ENCODE measurements at places on chromosomes 1 and 21. TPM values are rescaled to one million over a fixed set of nuclear protein-coding genes. Genes with fewer than 3 reads are reported as not detected.
A peak's percentile ranks its signal among the peaks of the same experiment; 100 is the strongest.

DNA sequence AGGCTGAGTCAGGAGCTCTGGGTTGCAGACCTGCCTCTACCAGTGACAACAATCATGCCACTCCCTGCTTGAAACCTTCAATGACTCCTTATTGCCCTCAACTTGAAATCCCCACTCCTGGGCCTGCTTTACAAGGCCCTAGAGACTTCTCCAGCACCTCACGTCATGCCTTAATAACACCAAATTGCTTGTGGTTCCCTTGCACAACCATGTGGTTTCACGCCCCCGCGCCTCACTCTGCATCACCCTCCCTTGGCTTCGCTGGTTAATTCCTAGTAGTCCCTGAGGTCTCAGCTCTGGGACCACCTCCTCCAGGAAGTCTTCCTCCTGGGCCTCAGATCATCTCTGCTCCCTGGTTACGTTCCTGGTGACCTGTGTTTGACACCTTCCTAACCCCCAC lies 33.0 kb downstream of the EPHA2 start:
- no peak for DNase-seq
- H3K4me3 ChIP-seq: no peak overlapping the region
- no peaks in the 10 kb centered on the region for H3K27me3 ChIP-seq

The HEYL gene
- total RNA-seq: 3.9 TPM

The PLD5 gene
- total RNA-seq: 0.37 TPM

DNA sequence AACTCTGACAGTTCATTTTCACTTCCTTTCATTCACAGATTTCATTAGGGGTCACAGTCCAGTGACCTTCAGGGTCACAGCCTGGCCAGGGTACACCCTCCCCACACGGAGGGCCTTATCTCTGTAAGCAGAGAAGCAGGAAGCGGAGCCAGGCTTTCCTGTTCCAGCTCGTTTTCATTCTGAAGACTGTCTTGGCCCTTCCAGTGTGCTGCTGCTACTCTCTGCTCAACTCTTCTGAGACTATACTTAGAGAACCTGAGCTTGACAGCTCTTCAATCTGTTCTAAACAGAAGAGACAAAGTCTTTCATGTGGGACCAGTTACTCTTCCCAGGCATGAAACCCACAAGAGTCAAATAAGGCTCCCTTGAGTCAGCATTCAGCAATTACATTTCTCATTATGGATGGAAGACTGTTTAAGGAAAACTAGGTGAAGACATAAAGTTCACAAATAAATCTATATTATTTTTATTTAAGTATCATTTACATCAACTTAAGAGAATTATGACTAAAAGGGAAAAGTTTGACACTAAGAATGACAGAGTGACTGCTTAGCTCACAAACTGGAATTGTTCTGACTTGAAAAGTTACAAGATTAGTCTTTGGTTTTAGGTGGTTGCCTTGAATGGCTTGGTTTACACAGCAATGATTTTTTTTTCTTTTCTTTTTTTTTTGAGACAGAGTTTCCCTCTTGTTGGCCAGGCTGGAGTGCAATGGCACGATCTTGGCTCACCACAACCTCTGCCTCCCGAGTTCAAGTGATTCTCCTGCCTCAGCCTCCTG lies 4.8 kb upstream of the TDRD10 start:
- peaks cover 21% of the 10 kb centered on the region for H3K4me1 ChIP-seq
- no peak overlapping the region for H3K27ac ChIP-seq
- peaks cover 5% of the 10 kb centered on the region for H3K27me3 ChIP-seq
- H3K4me3 ChIP-seq: no peak overlapping the region

The TXNIP gene
- 1,054 TPM for total RNA-seq

GRCh38 chr1:193131266-193131860 lies 9.5 kb downstream of the CDC73 start:
- no peak for DNase-seq
- H3K27ac ChIP-seq: no peak overlapping the region
- H3K4me3 ChIP-seq: no peak overlapping the region
- H3K4me1 ChIP-seq: peaks cover 17% of the 10 kb centered on the region

The TNFRSF4 gene
- not detected for total RNA-seq

DNA sequence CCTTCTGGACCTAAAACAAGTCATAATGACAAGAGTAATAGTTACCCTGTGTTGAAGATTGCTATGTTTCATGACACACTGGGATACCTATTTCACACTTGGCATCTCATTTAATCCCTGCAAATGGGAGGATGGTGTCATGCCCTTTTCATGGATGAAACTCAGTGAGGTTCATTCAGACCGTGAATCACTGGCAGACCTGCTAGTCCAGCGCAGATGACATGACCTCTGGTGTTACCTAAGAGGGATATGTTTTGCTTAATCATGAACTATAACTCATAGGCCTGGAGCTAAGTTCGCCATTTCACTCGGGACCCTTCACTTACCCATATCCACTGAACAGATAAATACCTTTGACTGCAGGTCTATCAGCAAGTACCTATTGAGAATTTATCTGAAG lies 286.6 kb upstream of the FMN2 start:
- DNase-seq: no peak
- H3K27me3 ChIP-seq: no peaks in the 10 kb centered on the region
- peak overlapping the region; percentile 67 for H3K27ac ChIP-seq
- H3K4me3 ChIP-seq: no peak overlapping the region
- H3K36me3 ChIP-seq: no peaks in the 10 kb centered on the region

DNA sequence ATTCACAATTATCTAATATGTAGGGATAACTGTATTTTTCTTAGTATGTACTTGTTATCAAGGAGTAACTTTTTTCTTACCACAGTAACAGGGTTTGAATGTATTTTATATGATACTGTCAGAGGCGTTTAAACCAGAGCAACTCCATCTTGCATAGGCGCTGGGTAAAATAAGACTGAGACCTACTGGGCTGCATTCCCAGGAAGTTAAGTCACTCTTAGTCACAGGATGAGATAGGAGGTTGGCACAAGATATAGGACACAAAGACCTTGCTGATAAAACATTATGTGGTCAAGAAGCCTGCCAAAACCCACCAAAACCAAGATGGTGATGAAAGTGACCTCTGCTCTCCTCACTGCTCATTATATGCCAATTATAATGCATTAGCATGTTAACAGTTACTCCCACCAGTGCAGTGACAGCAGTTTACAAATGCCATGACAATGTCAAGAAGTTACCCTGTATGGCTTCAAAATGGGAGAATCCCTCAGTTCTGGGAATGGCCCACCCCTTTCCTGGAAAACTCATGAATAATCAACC lies 64.8 kb downstream of the RPE65 start:
- H3K4me3 ChIP-seq: no peak overlapping the region
- peak overlapping the region; percentile 38 for H3K27ac ChIP-seq
- no peaks in the 10 kb centered on the region for H3K4me1 ChIP-seq
- H3K27me3 ChIP-seq: no peaks in the 10 kb centered on the region

DNA sequence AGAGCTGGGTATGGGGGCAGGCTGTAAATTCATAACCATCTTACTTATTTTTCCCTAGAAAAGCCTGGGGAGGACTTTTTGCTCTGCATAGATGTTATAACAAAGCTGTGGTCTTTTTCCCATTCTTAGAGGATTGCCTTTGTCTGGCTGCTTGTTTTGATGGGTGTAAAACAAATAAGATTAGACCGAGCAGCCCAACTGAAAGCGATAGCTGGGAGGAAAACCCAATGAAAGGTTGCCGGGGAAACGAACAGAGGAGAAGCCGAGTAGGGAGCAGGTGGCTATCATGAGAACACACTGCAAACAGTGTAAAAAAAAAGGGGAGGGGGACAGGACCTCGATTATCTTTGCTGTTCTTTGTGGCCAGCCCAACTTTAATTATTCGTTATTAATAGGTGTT lies 1.9 kb downstream of the ELAVL4 start:
- DNase-seq: peak; percentile 59
- no peak overlapping the region for H3K4me3 ChIP-seq
- peaks cover 14% of the 10 kb centered on the region for H3K4me1 ChIP-seq

The HJV gene
- total RNA-seq: not detected

DNA sequence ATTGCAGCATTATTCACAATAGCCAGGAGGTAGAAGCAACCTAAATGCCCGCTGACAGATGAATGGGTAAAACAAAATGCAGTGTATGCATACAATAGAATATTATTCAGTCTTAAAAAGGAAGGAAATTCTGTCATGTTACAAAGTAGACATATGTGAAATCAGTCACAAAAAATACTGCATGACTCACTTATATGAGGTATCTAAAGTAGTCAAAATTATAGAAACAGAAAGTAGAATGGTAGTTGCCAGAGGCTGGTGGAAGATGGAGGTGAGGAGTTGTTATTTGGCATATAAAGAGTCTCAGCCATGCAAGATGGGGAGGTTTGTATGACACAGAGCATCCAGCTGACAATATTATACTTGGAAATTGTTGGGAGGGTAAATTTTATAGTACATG lies 43.0 kb upstream of the EGLN1 start:
- H3K27ac ChIP-seq: no peak overlapping the region
- H3K4me1 ChIP-seq: no peaks in the 10 kb centered on the region
- H3K36me3 ChIP-seq: no peaks in the 10 kb centered on the region
- no peaks in the 10 kb centered on the region for H3K27me3 ChIP-seq

GRCh38 chr1:172600615-172601014 lies 58.3 kb upstream of the FASLG start:
- peaks cover 75% of the 10 kb centered on the region for H3K36me3 ChIP-seq
- H3K27ac ChIP-seq: no peak overlapping the region
- no peaks in the 10 kb centered on the region for H3K27me3 ChIP-seq
- no peaks in the 10 kb centered on the region for H3K4me1 ChIP-seq
- no peak overlapping the region for H3K4me3 ChIP-seq
- DNase-seq: peak; percentile 59

The AIM2 gene
- total RNA-seq: not detected

- no peak overlapping the region for H3K4me3 ChIP-seq
- H3K27me3 ChIP-seq: no peaks in the 10 kb centered on the region
- H3K36me3 ChIP-seq: no peaks in the 10 kb centered on the region
- DNase-seq: peak; percentile 57
- H3K4me1 ChIP-seq: peaks cover 5% of the 10 kb centered on the region
- H3K27ac ChIP-seq: no peak overlapping the region
Measured at GRCh38 chr1:212124690-212125582, 89.4 kb downstream of the DTL start.

The GBP6 gene
- total RNA-seq: not detected

DNA sequence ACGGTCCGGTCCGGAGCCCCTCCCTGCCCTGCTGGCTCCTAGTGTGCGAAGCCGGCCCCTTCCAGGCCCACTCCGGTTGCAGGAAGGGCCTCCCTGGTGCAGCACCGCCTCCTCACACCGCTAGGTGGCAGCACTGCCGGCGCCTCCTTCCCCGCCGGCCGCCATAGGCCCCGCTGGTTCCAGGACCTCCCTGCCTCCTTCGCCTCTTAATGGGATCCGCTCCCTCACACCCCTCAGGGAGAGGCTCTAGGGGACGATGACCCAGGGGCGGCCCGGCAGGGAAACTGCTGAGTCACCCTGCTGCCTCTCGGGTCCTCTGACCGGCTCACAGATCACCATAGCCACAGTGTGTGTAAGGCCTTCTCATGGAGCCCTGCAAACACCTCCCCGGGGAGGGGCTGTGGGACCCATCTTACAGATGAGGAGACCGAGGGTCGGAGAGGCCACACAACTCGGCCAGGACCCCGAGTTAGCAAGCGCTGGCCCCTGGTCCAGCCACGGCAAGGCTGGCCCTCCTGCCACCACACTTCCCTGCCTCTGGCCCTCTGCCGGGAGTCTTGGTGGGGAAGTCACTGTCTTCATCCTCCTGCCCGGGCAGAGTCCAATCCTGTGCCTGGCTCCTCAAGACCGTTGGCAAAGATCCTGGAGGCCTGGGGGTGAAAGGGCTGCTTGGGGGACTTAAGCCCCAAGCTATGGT lies 1.6 kb upstream of the AJAP1 start:
- H3K4me1 ChIP-seq: peaks cover 8% of the 10 kb centered on the region
- peak; percentile 79 for DNase-seq
- H3K27me3 ChIP-seq: peaks cover 12% of the 10 kb centered on the region
- no peak overlapping the region for H3K27ac ChIP-seq
- no peaks in the 10 kb centered on the region for H3K36me3 ChIP-seq

GRCh38 chr1:32947669-32948389 lies 16.8 kb downstream of the RNF19B start:
- no peak overlapping the region for H3K4me3 ChIP-seq
- peak overlapping the region; percentile 71 for H3K27ac ChIP-seq
- H3K36me3 ChIP-seq: peaks cover 26% of the 10 kb centered on the region
- peaks cover 35% of the 10 kb centered on the region for H3K4me1 ChIP-seq
- DNase-seq: no peak

GRCh38 chr1:89912073-89912472 lies 82.8 kb upstream of the ZNF326 start:
- no peaks in the 10 kb centered on the region for H3K36me3 ChIP-seq
- no peaks in the 10 kb centered on the region for H3K4me1 ChIP-seq
- H3K27ac ChIP-seq: no peak overlapping the region
- H3K27me3 ChIP-seq: no peaks in the 10 kb centered on the region
- H3K4me3 ChIP-seq: no peak overlapping the region

DNA sequence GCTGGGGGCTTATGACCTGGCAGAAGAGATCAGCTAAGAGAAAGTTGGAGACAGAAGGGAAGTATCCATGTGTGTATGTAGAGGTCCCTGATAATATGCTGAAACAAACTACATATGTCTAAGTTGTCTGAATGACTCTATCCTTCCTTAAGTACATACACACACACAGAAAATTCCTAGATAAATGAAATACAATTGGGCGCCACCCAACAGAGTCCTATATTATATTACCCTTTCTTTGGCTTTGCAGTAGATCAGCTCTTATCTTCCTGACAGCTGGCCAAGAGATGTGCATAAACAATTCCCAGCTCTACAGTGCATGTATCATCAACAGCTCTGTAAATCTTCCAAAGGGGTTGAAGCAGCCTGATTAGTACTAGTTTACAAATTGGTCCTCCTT lies 40.1 kb downstream of the SORT1 start:
- no peaks in the 10 kb centered on the region for H3K4me1 ChIP-seq
- no peak overlapping the region for H3K4me3 ChIP-seq
- H3K36me3 ChIP-seq: peaks cover 13% of the 10 kb centered on the region
